ENCODE measurements at places on chromosomes 1 and 21.

- DNase-seq = no peak
Observed at GRCh38 chr1:241406421-241406820, 49.4 kb upstream of the RGS7 start.

DNA sequence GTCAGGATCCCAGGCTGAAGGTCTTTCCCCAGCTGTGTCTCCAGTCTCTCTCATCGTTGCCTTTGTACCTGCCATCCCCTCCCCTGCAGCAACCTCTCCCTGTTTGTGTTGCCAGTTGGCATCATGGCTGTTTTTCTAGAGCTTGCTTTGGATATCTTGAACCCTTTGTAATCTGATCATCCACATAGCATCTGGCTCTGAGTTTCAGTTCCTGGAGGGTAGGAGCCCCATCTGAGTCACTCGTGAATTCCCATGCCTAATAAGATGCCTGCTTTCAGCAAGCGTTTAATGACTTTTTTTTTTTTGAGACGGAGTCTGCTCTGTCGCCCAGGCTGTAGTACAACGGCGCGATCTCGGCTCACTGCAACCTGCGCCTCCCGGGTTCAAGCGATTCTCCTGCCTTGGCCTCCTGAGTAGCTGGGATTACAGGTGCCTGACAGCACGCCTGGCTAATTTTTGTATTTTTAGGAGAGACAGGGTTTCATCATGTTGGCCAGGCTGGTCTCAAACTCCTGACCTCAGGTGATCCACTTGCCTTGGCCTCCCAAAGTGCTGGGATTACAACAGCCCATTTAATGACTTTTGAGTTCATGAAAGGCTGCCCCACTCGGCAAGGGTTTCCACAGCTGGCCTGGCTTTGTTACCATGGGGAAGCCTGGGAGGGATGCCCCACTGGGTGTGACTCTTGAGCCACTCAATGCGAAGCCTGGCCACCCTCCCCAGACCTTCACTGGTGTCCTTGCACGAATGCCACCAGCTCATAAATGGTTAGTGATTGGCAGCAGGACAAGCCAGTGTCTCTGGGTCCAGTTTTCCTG lies 11.9 kb downstream of the ALPL start:
- DNase-seq = no peak

GRCh38 chr1:84834419-84835064 lies 58.5 kb downstream of the LPAR3 start:
- no peak for DNase-seq

DNA sequence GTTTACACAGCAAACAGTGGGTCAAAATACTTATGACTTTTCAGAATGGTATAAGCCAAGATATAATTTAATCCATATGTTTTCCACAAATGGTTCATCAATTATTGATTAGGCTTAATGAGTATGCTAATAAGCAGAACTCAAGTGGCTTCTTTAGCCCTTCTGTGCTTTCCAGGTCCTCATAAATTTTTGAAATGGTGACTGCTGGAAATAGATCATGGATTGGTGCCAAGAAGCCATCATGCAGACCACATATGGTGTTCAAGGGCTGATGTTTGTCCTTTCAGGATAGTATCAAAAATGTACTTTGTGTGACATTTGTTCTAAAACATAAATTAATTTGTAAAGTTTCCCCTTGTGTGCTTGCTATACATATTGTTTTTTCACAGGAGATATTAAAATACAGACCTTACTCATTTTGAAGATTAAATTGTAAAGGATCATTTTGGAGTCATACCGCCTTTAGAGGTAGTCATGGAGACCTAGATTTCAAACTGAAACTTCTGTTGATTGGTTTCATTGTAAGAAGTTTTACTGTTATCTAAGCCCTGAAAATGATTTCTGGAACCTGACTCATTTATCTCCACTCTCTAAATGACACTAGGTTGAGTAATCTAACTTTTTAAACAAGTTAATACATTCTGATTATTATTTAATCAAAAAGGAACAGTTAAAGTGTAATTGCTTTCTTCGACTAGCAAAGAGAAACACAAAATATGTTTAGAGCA lies 507.9 kb downstream of the PLA2G4A start:
- DNase-seq = no peak

DNA sequence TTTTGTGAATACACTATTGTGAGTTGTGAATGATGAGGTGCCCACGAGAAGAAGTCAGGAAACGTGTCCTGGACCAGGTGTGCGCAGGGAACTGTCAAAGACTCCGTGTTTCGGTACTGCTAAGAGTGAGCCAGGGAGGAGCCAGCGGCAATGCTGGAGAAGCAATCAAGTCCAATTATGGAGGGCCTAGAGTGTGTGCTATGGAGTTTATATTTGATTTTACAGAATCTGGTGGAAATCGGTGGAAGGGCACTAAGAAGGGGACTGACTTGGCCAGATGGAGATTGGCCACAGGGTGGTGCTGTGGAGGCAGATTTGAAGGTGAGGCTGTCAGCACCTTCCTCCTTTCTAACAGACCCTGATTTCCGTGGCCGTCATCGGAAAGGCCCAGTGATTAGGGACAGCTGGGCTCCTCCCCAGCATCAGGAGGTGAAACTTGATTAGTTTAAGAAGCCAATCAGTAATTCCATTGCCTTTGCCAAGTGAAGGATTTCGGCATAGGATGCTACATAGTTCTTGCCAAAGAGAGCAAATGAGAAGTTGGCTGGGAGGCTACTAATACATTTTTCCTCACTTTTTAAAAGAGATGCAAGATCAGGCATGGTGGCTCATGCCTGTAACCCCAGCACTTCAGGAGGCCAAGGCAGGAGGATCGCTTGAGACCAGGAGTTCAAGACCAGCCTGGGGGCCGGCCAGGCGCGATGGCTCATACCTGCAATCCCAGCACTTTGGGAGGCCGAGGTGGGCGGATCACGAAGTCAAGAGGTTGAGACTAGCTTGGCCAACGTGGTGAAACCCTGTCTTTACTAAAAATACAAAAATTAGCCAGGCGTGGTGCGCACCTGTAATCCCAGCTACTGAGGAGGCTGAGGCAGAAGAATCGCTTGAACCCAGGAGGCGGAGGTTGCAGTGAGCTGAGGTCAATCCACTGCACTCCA lies 7.0 kb downstream of the PTCH2 start:
- DNase-seq = peak; percentile 88

- no peak for DNase-seq
Observed at GRCh38 chr1:95018602-95019369, 54.0 kb downstream of the ALG14 start.

DNA sequence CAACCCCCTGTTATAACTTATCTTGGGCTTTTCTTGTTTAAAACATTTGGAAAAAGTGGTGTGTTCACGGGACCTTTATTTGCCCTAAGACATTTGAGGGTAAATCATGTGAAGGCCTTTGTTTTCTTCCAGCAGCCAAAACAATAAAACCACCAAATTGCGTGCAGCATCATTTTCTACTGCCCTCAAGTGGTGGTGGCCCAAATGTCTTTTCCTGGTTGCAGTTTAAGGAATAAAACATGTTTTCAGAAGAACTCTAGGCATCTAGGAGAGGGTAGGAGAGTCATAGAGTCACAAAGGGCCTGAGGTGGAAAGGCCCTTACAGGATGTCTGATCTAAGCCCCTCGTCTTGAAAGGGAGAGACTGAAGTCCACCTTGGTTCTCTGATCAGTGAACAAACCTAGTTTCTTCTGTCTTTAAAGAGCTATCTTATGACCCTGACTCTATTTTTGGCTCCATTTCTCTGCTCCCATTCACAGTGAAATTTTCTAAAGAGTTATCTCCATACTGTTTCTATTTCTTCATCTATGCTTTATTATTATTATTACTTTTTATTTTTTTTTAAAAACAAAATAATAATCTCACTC lies 16.0 kb upstream of the EPS15 start:
- peak; percentile 68 for DNase-seq

DNA sequence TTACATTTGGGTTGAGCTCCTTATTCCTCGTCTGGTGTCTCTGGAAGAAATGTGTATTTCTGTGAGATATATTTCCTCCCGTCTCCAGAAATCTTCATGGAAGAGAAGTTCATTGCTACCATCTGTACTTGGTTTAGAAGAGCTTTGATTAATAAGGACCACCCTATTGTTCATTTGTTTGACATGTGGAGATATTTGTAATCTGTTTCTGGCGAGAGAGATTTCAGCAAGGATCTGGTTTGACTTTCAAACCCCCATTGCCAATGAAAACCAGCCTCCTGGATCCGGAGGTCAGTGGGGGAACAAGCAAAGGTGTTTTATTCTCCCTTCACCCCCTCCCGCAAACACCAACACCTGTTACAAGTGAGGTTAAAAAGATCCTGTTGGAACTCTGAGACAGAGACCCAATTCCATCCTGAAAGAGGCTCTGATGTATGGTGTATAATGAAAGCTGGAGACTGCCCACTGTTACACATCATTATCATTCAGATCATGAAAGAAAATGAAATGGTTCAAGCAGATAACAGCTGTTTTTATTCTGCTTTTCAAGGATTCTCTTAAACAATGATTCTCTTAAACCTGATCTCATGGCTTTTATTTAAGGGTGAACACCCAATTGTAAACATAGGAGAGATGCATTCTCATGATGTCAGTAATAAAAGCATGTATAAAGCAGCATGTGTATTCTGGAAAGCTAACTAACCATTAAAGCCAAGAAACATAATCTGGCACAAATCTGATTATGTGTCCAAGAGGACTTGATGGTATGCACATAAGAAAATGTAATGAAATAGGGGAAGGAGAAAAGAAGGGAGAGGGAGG lies 393.5 kb upstream of the ADGRL2 start:
- DNase-seq = no peak

GRCh38 chr1:229579059-229579673 lies 20.7 kb upstream of the ABCB10 start:
- DNase-seq = no peak

- no peak for DNase-seq
Observed at GRCh38 chr1:71572038-71572437, 491.2 kb upstream of the ZRANB2 start.

GRCh38 chr1:78411707-78412106 lies 79.1 kb upstream of the PTGFR start:
- DNase-seq = no peak
